ENCODE measurements at places on chromosomes 7 and 10.

- DNase-seq, result no peak
These were observed 615 bp upstream of the CNTNAP2 start for GRCh38 chr7:146115851-146116520.

GRCh38 chr10:14084875-14085274 lies 245.8 kb downstream of the FRMD4A start:
- no peak for DNase-seq

- DNase-seq, result no peak
These were observed 29.2 kb downstream of the ELMO1 start for GRCh38 chr7:37419496-37419895.

- no peak for DNase-seq
These were observed 60.0 kb upstream of the PRPS1L1 start for GRCh38 chr7:18087687-18088078.

- no peak for DNase-seq
These were observed 341.8 kb upstream of the SEMA3A start for GRCh38 chr7:84536271-84536870.

GRCh38 chr7:118590107-118590506 lies 365.6 kb downstream of the ANKRD7 start:
- no peak for DNase-seq

DNA sequence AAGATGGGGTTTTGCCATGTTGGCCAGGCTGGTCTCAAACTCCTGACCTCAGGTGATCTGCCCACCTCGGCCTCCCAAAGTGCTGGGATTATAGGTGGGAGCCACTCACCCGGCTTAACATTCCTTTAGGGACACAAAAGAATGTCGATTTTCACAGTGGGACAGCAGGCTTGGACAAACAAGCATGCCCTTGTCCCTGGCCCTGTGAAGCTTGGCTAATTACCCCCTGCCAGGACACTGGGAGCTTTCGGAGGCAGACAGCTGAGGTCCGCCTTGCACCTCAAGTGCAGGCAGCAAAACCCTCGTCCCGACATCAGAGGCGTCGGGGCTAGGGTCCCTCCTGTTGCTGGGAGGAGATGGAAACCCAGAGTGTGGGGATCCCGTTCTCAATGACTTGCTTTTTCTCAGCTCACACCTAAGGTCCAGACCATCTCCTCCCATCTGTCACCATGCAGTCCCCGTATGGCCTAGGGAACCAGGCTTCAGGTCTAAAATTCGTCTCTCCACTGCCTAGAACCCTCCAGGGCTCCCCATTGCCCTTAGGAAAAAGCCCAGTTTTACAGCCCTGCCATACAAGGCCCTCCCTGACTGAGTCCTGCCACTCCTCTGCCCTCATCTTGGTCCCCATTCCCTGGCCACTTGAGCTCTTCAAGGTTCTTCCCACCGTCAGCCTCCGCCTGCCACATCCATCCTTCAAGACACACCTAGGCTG lies 6.3 kb upstream of the CLIP2 start:
- DNase-seq, result no peak

DNA sequence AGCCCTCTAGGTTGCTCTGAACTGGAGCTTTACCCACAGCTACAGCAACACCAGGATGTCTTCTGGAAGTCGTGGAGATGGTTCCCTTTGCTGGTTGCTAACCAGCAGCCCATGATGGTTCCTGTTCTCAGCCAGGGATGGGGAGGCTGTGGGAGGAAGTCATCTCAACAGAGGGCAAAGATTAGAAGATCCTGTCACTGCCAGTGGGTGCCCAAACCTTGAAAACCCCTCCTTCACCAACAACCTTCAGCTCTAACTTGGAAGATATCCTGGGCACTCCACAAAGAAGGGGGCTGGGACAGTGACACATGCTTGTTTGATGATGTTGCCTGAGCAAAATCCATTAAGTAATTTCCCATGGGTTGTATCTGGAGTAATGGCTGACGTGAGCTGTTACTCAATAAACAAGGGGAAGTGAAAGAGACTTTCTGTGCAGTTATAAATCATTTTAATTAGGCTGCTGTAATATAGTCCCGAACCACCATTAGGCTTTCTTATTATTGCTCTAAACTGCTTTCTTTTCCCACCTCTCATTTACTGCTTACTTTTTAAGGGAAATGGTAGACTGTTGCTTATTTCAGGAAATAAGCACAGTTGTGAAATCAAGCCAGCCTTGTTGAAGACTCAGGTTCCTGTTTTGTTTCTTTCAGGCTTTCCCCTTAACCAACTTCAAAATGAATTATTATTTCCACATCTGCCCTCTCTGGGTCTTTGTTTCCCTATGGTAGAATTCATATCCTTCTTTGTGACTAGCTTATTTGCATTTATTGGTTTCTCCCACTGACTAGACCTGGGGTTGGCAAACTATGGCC lies 124.8 kb downstream of the PPP1R17 start:
- DNase-seq, result no peak

DNA sequence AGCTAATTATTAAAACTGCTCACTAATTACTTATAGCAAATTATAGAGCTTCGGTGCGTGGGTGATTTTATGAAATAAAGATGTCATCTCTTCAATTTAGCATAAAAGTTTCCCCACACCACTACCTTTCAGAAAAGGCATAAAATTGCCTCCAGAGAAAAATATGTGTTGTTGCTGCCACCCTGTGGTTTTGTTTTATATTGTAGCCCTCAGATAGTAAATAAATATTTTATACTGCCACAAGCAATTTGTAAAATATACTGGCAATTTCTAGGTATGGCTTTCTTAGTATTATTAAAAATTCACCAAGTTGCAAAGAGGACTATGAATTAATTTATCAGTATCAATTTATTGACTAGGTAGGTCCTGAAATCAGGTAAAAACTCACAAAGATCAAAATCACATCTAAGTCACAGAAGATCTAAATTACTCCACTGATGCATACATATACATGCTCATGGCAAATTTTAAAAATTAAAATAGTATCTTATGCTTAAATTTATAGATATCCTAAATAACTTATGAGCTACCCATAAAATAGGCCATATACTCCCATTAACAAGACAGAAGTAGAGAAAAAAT lies 26.5 kb downstream of the ASNS start:
- DNase-seq, result no peak

DNA sequence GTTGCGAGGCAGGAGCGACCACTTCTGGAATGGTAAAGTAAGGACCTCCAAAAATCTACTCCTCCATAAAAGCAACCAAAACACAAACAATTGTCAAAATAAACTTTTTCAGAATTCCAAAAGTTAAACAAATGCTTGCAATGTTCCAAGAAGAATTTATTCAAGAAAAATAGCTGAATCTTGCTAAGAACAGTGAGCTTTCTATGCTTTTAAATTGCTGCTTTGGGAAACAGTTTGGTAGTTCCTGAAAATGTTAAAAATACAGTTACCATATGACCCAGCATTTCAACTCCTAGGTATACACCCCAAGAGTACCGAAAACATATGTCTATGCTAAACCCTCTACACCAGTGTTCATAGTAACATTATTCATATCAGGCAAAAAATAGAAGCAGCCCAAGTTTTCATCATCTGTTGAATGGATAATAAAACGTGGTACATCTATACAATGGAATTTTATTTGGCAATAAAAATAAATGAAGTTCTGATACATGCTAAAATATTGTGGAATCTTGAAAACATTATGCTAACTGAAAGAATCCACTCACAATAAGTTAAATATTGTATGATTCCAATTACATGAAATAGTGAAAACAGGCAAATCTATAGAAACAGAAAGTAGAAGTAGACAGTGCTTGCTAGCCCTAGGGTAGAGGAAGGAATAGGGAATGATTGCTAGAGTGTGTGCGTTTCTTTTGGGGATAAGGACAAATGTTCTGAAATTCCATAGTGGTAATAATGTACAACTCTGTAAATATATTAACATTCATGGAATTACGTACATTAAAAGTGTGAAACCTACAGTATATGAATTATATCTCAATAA lies 57.0 kb downstream of the LRRN3 start:
- no peak for DNase-seq

- no peak for DNase-seq
These were observed 176.8 kb upstream of the FERD3L start for GRCh38 chr7:19322002-19322401.

DNA sequence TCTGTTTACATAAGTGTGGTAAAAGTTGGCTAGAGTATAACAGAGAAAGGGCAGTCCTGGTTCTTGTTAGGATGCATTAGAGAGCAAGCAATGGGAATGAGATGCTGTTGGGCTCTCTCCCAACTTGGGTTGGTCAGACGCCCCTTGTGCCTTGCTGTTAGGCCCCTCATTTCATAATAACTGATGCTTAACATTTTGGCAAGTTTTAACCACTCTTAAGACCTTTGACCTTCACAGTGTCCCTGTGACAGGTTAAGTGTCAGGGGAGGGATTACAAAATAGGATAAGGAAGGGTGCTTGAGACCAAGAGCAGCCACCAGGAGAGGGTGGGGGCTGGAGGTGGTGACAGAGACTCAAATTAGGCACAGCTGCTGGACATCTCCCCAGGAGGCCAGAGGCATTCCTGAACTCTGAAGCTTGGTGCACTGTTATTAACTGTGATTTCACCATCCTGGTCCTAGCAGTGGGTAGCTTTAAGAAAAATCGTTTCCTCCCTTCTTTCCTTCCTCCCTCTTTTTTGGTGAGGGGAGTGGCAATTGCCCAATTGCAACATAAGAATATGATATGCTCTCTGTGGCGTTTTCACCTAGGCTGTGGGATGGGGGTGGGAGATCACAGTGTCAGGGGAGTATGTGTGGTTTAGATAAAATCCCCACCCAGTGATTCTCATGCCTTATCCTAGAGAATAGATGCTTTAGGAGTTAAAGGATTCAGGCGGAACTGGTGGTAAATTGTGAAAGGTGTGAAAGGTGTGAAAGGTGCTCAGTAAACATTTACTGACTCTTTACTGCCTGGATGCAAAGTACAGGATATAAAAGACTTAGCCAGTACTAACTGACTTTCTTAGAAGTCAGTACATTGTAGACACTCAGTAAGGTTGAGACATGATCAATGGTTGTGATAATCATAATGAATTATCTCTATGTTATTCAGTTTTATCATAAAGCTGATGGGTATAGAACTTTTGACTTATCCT lies 270.5 kb downstream of the BICC1 start:
- DNase-seq, result no peak

- no peak for DNase-seq
These were observed 135.7 kb downstream of the LCOR start for GRCh38 chr10:96967847-96968246.

GRCh38 chr7:39509436-39509835 lies 56.8 kb upstream of the YAE1 start:
- DNase-seq, result no peak

GRCh38 chr7:41336455-41336952 lies 366.4 kb downstream of the INHBA start:
- DNase-seq, result no peak

DNA sequence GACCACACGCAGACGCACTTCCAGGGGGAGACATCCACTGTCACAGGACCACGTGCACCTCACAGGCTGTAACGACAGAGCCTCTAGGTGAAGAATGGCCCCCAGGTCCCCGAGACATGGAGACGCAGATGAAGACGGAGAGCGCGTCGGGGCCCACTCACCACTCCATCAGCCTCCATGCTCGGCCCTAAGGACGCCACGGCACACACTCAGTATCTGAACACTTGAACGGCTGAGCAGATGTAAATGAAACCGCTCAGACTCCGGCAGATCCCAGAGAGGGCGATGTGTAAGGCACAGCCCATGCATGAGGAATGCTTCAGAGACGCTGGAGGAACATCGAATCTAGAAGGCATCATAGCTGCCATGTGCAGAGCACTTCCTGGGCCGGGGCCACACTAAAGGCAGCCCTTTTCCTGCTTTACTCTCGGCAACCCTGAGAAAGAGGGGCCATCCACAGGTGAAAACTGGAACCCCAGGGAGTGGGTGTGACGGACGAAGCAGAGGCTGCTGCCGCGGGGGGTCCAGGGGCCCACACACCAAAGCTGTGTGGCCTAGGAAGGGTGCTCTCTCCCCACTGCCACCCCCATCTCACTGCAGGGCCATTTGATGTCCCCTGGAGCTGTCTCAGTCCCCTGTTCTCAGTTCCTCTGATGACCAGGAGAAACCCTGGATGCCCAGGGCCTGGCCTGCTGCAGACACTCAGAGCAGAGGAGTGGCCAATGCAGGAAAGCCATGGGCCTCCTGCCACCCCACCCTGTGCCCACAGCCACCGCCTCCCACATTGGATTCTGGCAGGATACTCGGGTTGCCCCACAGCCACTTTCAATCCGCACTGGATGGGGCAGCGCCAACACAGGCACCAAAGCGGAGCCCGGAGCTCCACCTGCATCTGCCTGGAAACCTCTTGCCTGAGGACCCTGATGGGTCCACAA lies 253.8 kb downstream of the MAD1L1 start:
- DNase-seq, result no peak

- DNase-seq, result no peak
These were observed 406.1 kb upstream of the AUTS2 start for GRCh38 chr7:69192134-69192533.

DNA sequence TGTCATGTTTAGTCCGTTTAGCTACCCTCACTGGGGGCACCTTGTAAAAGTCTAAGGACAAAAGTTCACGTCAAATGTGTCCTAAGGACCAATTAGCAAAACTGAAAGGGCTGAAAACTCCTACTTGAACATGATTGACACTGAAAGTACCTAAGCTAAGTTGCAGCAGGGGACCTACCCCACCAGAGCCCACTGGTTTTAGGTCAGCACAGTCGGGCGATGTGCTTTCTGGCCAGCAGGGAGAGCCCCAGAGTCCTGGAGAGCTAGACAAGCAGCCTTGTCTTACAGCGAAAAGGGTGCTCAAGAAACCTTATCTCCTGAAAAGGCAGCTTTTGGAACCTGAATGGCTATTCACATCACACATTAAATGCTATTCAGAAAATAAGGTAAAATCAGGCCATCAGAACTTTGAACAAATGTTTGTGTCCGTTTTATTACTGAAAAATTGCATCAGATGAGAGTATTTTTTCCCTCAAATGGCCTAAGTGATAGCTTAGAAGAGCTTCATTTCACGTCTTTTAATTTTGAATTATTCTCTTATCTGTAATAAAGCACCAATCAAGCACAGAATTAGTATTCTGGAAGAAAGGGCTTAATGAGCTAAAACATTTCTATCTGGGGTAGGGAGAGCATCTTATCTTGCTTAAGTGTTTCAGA lies 52.2 kb upstream of the MKI67 start:
- DNase-seq, result no peak

- DNase-seq, result no peak
These were observed 87.8 kb downstream of the BTRC start for GRCh38 chr10:101441541-101442455.

GRCh38 chr10:106114656-106115186 lies 1049.8 kb downstream of the SORCS1 start:
- DNase-seq, result no peak

GRCh38 chr7:94394437-94395140 lies at the start of gene COL1A2:
Gene COL1A2 (plus strand): TSS chr7:94394895. CDS start chr7:94395032, 137 bp downstream.
- DNase-seq, result no peak

DNA sequence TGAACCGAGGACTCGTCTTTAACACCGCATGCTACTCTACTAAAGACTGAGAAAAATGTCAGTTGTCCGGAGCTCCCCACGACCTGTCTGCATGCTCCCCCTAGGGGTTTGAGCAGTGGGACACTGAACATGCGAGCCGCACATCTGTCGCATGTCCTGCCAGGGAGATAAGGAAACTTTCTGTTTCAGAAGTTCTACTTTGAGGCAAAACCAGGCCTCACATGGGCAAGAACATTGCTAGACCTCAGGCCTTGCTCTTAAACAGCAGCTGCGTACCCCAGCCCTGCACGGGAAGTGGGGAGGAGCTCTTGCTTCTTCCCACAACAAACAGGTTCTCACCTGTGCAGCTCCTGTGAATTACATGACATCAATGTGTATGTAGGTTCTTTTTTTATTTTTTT lies 30.3 kb upstream of the HERPUD2 start:
- no peak for DNase-seq
